ENCODE measurements at places on chromosomes 16 and 17. TPM values are rescaled to one million over a fixed set of nuclear protein-coding genes. Genes with fewer than 3 reads are reported as not detected.

- no peaks in the 10 kb centered on the region for H3K36me3 ChIP-seq
- H3K27ac ChIP-seq = no peak overlapping the region
- no peaks in the 10 kb centered on the region for H3K27me3 ChIP-seq
- DNase-seq = peak; percentile 22
- peak overlapping the region; percentile 71 for H3K4me3 ChIP-seq
These were observed 791 bp downstream of the MCRIP2 start for GRCh38 chr16:642189-643049.

GRCh38 chr16:88504489-88505404, 51.7 kb downstream of the ZFPM1 start:
- DNase-seq = no peak
- peaks cover 4% of the 10 kb centered on the region for H3K4me1 ChIP-seq

GRCh38 chr17:40525294-40525693, 23.9 kb upstream of the TNS4 start:
- H3K4me1 ChIP-seq = peaks cover 27% of the 10 kb centered on the region
- no peak overlapping the region for H3K4me3 ChIP-seq
- DNase-seq = no peak
- H3K27ac ChIP-seq = no peak overlapping the region

- no peaks in the 10 kb centered on the region for H3K27me3 ChIP-seq
- DNase-seq = no peak
- no peak overlapping the region for H3K27ac ChIP-seq
- no peak overlapping the region for H3K4me3 ChIP-seq
These were observed 2.5 kb upstream of the MYH4 start for GRCh38 chr17:10471858-10472257.

DNA sequence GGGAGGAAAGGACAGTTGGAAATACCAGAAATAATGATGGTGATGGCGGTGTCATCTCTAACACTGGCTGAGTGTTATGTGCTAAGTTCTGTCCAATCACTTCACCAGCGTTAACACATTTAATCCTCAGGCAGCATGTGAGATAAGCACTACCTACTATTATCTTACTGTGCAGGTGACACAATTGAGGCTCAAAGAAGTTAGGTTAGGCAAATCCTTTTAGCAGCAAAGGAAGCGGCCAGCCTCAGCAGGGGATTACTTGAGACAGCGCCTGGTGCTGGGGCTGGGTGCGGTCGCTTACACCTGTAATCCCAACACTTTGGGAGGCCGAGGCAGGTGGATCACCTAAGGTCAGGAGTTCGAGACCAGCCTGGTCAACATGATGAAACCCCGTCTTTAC, 18.7 kb upstream of the DHX8 start:
- peaks cover 2% of the 10 kb centered on the region for H3K27me3 ChIP-seq
- H3K4me3 ChIP-seq = no peak overlapping the region
- no peak for DNase-seq
- H3K27ac ChIP-seq = no peak overlapping the region
- no peaks in the 10 kb centered on the region for H3K36me3 ChIP-seq

GRCh38 chr16:7268182-7268581, 64.5 kb upstream of the RBFOX1 start:
- peak; percentile 4 for DNase-seq
- no peaks in the 10 kb centered on the region for H3K36me3 ChIP-seq
- no peaks in the 10 kb centered on the region for H3K27me3 ChIP-seq
- H3K4me3 ChIP-seq = no peak overlapping the region
- H3K27ac ChIP-seq = no peak overlapping the region
- H3K4me1 ChIP-seq = no peaks in the 10 kb centered on the region

GRCh38 chr17:7241090-7241733, 1.0 kb downstream of the GABARAP start:
- H3K4me1 ChIP-seq = peaks cover 46% of the 10 kb centered on the region
- no peak for DNase-seq
- peak overlapping the region; percentile 98 for H3K27ac ChIP-seq
- H3K27me3 ChIP-seq = no peaks in the 10 kb centered on the region
- H3K4me3 ChIP-seq = peak overlapping the region; percentile 94
- peaks cover 29% of the 10 kb centered on the region for H3K36me3 ChIP-seq

The NETO2 gene
- 4.3 TPM for total RNA-seq

The COX6A2 gene
- not detected for total RNA-seq

The COPZ2 gene
- 3.3 TPM for total RNA-seq

GRCh38 chr16:275786-276232, at the start of gene RGS11:
TSS of gene RGS11 (minus strand) at chr16:275944. CDS start at chr16:275911, 33 bp downstream.
- H3K27me3 ChIP-seq = peaks cover 18% of the 10 kb centered on the region
- peaks cover 8% of the 10 kb centered on the region for H3K4me1 ChIP-seq
- DNase-seq = no peak
- H3K4me3 ChIP-seq = peak within 1 kb of the TSS; percentile 58
- H3K36me3 ChIP-seq = no peaks in the 10 kb centered on the region
- H3K27ac ChIP-seq = no peak within 1 kb of the TSS

DNA sequence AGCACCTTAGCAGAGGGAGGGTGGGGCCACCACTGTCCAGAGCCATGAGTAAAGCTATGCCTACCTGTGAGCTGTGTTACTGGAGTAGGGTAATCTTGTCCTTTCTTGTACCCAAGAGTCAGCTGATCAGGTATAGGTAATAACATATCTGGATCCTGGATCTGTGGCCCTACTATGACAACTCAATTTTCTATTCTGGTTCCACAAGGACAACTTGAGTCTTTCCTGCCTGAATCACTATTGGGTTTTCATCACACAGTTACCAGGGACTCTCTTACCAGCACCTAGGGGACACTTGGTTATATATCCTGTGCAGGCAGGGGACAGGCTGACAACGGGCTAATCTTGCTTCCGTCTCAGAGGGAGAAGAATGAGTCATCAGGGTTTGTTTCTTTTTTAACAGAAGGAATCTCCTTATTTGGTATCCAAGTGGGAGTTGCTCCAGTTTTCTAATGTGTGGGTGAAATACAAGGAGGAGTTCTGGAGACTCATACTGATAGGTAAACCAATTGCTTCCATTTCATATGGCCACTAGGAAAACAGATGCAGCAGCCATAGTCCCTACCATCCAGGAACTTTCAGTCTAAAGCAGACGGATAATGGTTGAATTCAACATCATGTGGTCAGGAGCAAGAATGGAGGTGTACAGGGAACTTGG, 6.8 kb downstream of the ZNF267 start:
- H3K27ac ChIP-seq = peak overlapping the region; percentile 96
- DNase-seq = peak; percentile 76
- peaks cover 87% of the 10 kb centered on the region for H3K4me1 ChIP-seq

DNA sequence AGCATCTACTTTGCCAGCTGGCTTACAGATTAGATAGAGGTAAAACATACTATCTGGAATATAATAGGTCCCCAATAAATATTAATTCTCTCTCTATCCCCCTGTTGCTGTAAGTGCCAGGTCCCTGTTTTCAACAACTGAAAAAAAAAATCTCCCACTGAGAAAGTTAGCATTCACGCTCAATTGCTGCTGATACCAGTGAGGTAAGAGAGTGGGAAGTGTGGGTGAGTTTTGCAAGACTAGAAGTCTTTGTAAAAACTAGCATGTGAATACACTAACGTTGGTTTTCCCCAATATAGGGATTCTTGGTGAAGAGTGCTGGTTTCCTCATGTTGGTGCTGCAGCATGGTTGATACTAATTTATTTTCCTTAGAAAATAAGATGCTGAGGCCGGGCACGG, 11.7 kb upstream of the TAOK1 start:
- H3K27ac ChIP-seq = no peak overlapping the region
- no peak for DNase-seq
- no peaks in the 10 kb centered on the region for H3K27me3 ChIP-seq
- no peaks in the 10 kb centered on the region for H3K36me3 ChIP-seq
- H3K4me1 ChIP-seq = no peaks in the 10 kb centered on the region
- no peak overlapping the region for H3K4me3 ChIP-seq

GRCh38 chr16:50724306-50724705, 17.6 kb upstream of the CYLD start:
- no peak overlapping the region for H3K27ac ChIP-seq
- no peak for DNase-seq
- no peak overlapping the region for H3K4me3 ChIP-seq
